Left lung (tissue), 14 donors: ENCODE measurements at places on chromosomes 5 and 9. TPM values are rescaled to one million over a fixed set of nuclear protein-coding genes. Genes with fewer than 3 reads are reported as not detected.

PDLIM4 gene
- total RNA-seq: 13.5 TPM

- DNase-seq: no peak
Measured at GRCh38 chr5:101159006-101159405, 255.9 kb upstream of the ST8SIA4 start.

IFNB1 gene
- total RNA-seq: not detected

DNA sequence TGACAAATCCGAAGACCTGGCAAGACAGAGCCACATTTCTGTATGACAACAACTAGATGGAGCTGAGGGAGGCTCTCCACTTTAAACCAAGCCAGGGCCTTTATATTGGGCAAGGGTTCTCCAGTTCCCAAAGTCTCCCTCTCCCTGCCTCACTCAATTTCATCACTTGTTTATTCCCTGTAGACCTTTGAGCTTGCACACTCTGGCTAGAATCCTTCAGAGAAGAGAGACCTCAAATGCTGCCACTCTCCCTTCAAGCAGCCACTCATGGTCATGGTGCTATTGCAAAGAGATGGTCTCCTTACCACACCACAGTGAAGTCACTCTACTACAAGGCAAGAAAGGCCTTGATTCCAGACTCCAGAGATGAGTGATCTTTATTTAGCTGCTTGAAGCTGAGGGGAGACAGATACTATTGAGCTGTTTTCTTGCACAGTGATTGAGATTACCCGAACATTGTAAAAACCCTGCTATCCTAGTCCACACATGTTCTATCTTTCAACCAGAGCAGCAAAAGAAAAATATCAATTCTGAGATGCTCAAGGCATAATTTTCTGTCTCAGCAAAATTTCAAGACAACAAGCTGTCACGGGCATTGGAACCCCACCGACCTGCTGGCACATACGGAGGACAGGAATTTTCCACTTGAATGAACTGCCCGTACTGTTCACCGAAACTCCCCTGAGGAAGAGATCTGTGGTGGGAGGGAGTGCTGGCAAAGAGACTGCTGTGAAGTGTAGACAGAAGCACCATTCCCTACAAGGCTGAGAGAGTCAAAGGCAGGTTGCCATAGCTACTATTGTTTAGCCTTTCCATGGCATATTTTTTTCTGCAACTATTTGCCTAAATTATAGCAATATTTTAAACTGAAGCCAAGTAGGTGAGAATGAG lies 81.1 kb downstream of the CDO1 start:
- no peak for DNase-seq

GRCh38 chr5:102595332-102595731 lies 96.5 kb upstream of the SLCO6A1 start:
- DNase-seq: no peak

FBN2 gene
- total RNA-seq: 2.7 TPM

MYOT gene
- not detected for total RNA-seq
